IgD-negative memory B cell (primary cell): ENCODE measurements at places on chromosomes 6 and 20. TPM values are rescaled to one million over a fixed set of nuclear protein-coding genes. Genes with fewer than 3 reads are reported as not detected.

Gene OR2H1
- polyA plus RNA-seq, result not detected

Gene TNXB
- 0.21 TPM for polyA plus RNA-seq

Gene HTR1B
- not detected for polyA plus RNA-seq

Gene IL17F
- polyA plus RNA-seq, result not detected

Gene SALL4
- not detected for polyA plus RNA-seq

Gene FKBP1C
- not detected for polyA plus RNA-seq

Gene ASIP
- polyA plus RNA-seq, result not detected

Gene PLA2G7
- polyA plus RNA-seq, result not detected

Gene RIPOR2
- polyA plus RNA-seq, result 561 TPM

Gene VSX1
- polyA plus RNA-seq, result not detected

Gene C20orf141
- not detected for polyA plus RNA-seq

Gene FOXF2
- not detected for polyA plus RNA-seq

Gene GPSM3
- 156 TPM for polyA plus RNA-seq

Gene PTPN1
- polyA plus RNA-seq, result 73.8 TPM

Gene NRSN1
- polyA plus RNA-seq, result not detected

Gene BPIFB2
- not detected for polyA plus RNA-seq

Gene SLC22A16
- not detected for polyA plus RNA-seq

Gene LPA
- polyA plus RNA-seq, result not detected

Gene HLA-DMA
- polyA plus RNA-seq, result 946 TPM

Gene HAO1
- polyA plus RNA-seq, result not detected

Gene TGM3
- not detected for polyA plus RNA-seq

Gene BCAS4
- 118 TPM for polyA plus RNA-seq

Gene SRMS
- polyA plus RNA-seq, result 0.43 TPM

Gene TTPAL
- polyA plus RNA-seq, result 11.3 TPM

Gene TCF21
- polyA plus RNA-seq, result not detected

Gene TBC1D22B
- polyA plus RNA-seq, result 6.9 TPM

Gene ARHGAP40
- polyA plus RNA-seq, result not detected

Gene SLCO4A1
- polyA plus RNA-seq, result 3.4 TPM

Gene BPIFA1
- polyA plus RNA-seq, result not detected

Gene RIPPLY2
- not detected for polyA plus RNA-seq

Gene ADGRB3
- polyA plus RNA-seq, result not detected

Gene FOXQ1
- polyA plus RNA-seq, result not detected

Gene BMP5
- not detected for polyA plus RNA-seq

Gene PHF1
- 77.0 TPM for polyA plus RNA-seq

Gene TREM2
- polyA plus RNA-seq, result not detected

Gene LGSN
- polyA plus RNA-seq, result not detected

Gene ARFGEF3
- not detected for polyA plus RNA-seq

Gene ATXN1
- 5.0 TPM for polyA plus RNA-seq
